Right atrium auricular region (tissue), 2 donors: ENCODE measurements at places on chromosomes 16 and 17. TPM values are rescaled to one million over a fixed set of nuclear protein-coding genes. Genes with fewer than 3 reads are reported as not detected.
A peak's percentile ranks its signal among the peaks of the same experiment; 100 is the strongest.

DNA sequence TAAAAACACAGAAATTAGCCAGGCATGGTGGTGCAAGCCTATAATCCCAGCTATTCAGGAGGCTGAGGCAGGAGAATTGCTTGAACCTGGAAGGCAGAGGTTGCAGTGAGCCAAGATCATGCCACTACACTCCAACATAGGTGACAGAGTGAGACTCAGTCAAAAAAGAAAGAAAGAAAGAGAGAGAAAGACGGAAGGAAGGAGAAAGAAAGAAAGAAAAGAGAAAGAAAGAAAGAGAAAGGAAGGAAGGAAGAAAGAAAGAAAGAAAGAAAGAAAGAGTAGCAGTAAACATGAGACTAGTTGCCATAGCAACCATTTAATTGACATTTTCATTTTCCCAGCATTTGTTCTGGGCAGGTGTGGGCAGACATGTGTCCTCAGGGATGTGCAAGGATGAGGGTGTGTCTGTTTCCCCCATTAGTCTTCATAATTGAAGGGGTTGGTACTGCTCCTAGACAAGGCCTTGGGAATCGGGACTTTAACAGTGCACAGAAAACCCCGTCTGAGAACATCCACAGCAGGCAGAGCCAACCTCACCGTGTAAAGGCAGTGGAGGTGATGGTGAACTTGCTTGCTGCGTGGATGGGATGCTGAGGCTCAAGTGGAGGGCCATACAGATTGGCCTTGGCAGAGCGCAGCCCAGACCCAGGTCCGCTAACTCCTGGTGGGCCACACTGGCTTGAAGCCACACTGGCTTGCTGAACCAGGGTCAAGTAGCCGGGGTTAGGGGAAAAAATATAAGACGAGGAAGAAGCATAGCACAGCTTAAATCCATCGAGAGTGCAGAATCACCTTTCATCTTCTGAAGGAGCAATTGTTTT lies 35.2 kb upstream of the KIFC3 start:
- H3K27me3 ChIP-seq: no peaks in the 10 kb centered on the region
- no peak overlapping the region for H3K27ac ChIP-seq
- H3K36me3 ChIP-seq: no peaks in the 10 kb centered on the region
- no peaks in the 10 kb centered on the region for H3K4me1 ChIP-seq
- no peak for DNase-seq

- no peaks in the 10 kb centered on the region for H3K27me3 ChIP-seq
- no peak overlapping the region for H3K27ac ChIP-seq
- H3K36me3 ChIP-seq: no peaks in the 10 kb centered on the region
- no peaks in the 10 kb centered on the region for H3K4me1 ChIP-seq
- no peak overlapping the region for H3K4me3 ChIP-seq
Measured at GRCh38 chr17:14756479-14756878, 455.6 kb downstream of the HS3ST3B1 start.

DNA sequence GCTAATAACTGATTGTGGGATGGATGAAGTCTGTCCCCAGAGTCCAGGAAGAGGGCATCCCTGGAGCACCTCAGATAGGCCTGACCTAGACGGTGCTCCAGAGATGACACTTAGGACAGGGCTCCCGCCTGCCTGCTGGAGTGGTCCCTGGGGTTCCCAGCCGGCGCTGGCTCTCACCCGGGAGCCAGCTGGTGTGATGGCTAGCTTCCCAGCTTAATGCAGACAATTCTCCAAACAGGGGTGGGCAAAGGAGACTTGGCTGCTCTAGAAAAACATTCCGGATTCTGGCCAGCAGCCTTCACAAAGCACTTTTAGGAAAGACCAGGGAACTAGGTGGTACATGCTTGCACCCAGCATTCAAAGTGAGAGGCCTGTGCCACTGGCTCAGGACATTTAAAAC lies 18.6 kb downstream of the ACE start:
- H3K27me3 ChIP-seq: no peaks in the 10 kb centered on the region
- DNase-seq: no peak
- H3K36me3 ChIP-seq: no peaks in the 10 kb centered on the region
- H3K4me3 ChIP-seq: no peak overlapping the region
- H3K4me1 ChIP-seq: no peaks in the 10 kb centered on the region

GRCh38 chr16:11585460-11586377 lies 1.0 kb downstream of the LITAF start:
- H3K36me3 ChIP-seq: no peaks in the 10 kb centered on the region
- peak overlapping the region; percentile 95 for H3K27ac ChIP-seq
- DNase-seq: peak; percentile 72
- H3K27me3 ChIP-seq: no peaks in the 10 kb centered on the region

- H3K27me3 ChIP-seq: no peaks in the 10 kb centered on the region
- no peaks in the 10 kb centered on the region for H3K36me3 ChIP-seq
- H3K4me3 ChIP-seq: no peak overlapping the region
- no peak for DNase-seq
Measured at GRCh38 chr16:20781697-20782096, 17.9 kb downstream of the ACSM3 start.

GRCh38 chr17:21482189-21482865 lies 106.2 kb downstream of the KCNJ12 start:
- no peak overlapping the region for H3K27ac ChIP-seq
- no peaks in the 10 kb centered on the region for H3K27me3 ChIP-seq
- no peaks in the 10 kb centered on the region for H3K4me1 ChIP-seq

GRCh38 chr16:12917246-12917645 lies 15.8 kb downstream of the SHISA9 start:
- no peak overlapping the region for H3K27ac ChIP-seq
- DNase-seq: no peak
- no peaks in the 10 kb centered on the region for H3K4me1 ChIP-seq

DNA sequence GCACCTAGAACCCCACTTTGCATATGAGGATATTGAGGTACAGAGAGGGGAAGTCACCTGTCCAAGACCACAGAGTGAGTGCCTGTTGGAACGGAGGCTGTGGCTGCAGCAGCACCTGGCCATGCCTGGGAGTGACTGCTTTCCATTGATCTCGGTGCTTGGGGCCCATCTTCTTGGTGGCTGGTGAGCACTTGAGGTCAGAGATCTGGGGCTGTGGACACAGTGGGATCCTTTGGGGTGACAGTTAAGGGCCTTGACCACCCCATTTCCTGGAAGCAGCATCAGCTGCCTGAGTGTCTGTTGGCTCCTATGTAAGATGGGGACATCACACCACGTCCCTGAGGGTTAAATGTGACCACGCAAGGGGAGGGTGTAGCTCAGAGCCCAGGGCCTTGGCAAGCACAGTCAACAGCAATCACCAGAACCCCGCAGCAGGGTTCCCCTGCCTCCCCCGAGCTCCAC lies 111.7 kb downstream of the IRF8 start:
- H3K36me3 ChIP-seq: no peaks in the 10 kb centered on the region
- no peak overlapping the region for H3K4me3 ChIP-seq
- no peaks in the 10 kb centered on the region for H3K27me3 ChIP-seq
- DNase-seq: no peak

DNA sequence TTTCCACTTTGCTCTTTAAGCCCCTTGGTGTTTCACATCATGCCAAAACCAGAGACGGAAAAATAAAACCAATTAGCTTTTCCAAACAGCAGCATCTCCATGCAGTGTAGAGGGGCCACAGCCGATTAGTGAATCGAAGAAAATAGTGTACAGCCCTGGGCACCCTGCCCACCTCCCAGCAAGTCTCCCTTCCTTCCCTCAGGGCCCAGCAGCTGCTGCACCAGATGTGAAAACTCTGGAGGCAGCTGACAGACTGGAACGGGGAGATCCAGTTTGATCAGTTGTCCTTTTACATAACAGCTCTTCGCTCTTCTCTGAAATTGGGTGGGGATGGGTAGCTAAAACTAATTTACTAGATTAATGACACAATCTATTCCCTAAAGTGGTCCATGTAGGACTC lies 19.3 kb downstream of the TMEM11 start:
- peaks cover 25% of the 10 kb centered on the region for H3K4me1 ChIP-seq
- H3K36me3 ChIP-seq: peaks cover 24% of the 10 kb centered on the region

DNA sequence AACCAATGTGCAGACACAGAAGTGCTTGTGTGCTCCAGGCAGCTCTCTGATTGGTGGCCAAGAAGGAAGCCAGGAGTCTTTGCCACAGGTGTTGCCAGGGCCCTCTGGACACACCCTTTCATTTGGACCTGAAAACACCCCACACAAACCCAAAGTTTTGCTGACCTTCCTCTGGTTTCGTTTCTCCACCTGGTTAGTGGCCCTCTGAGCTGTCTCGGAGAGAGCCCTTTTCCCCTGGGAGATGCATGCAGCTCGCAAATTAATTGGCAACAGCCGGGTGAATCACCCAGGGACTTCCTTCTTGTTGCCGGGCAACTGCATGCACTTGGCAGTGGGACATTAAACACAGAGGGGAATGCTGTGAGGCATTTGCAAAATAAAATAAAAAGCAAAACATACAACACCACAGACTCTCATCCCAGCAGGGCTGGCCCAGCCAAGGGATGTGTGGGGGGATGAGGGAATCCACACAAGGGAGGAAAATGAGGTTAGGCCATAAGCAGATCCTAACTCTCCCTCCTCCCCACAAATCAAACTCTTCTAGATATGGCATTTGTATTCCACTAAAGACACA lies 286.6 kb downstream of the SOX9 start:
- DNase-seq: no peak
- no peaks in the 10 kb centered on the region for H3K4me1 ChIP-seq
- H3K27ac ChIP-seq: no peak overlapping the region

DNA sequence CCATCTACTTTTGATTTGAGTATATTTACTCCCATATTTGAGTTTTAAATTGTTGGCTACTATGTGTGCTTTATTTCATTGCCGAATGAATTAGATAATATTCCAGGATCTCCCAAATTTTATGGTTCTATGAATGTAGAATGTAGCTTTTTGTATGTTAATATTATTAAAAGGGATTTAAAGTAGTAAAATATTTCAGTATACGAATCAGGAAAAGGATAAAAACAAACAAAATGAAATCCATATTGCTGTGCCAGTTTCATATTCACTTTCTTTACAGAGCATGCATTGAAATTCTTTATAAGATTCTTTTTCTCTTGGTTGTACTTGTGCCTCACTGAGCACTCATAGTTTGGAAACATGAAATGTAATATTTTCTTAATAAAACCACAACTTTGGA lies 155.1 kb downstream of the CHD9 start:
- peak overlapping the region; percentile 13 for H3K4me3 ChIP-seq
- DNase-seq: no peak
- no peaks in the 10 kb centered on the region for H3K27me3 ChIP-seq
- no peaks in the 10 kb centered on the region for H3K4me1 ChIP-seq
- no peaks in the 10 kb centered on the region for H3K36me3 ChIP-seq

DNA sequence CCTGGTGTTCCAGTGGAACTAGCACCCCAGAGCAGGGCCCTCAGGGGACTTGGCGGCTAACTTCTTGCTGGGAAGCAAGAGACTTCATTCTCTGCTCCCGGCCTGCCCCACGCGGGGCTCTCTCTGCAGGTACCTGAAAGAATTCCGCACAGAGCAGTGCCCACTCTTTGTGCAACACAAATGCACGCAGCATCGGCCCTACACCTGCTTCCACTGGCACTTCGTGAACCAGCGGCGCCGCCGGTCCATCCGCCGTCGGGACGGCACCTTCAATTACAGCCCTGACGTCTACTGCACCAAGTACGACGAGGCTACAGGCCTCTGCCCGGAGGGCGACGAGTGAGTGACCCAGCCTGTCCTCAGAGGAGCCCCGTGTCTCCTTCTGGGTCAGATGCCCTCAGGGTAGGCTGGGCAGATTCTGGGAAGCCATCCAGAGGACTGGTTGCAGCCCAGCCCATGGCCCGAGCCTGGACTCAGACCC lies 25.1 kb downstream of the UNK start:
- H3K27ac ChIP-seq: peak overlapping the region; percentile 83
- H3K4me3 ChIP-seq: no peak overlapping the region
- DNase-seq: no peak
- peaks cover 47% of the 10 kb centered on the region for H3K36me3 ChIP-seq

GRCh38 chr17:7356756-7357155 lies 1.8 kb downstream of the TMEM95 start:
- H3K36me3 ChIP-seq: no peaks in the 10 kb centered on the region
- DNase-seq: no peak
- H3K4me3 ChIP-seq: no peak overlapping the region
- peaks cover 42% of the 10 kb centered on the region for H3K4me1 ChIP-seq
- no peaks in the 10 kb centered on the region for H3K27me3 ChIP-seq
- H3K27ac ChIP-seq: peak overlapping the region; percentile 19

DNA sequence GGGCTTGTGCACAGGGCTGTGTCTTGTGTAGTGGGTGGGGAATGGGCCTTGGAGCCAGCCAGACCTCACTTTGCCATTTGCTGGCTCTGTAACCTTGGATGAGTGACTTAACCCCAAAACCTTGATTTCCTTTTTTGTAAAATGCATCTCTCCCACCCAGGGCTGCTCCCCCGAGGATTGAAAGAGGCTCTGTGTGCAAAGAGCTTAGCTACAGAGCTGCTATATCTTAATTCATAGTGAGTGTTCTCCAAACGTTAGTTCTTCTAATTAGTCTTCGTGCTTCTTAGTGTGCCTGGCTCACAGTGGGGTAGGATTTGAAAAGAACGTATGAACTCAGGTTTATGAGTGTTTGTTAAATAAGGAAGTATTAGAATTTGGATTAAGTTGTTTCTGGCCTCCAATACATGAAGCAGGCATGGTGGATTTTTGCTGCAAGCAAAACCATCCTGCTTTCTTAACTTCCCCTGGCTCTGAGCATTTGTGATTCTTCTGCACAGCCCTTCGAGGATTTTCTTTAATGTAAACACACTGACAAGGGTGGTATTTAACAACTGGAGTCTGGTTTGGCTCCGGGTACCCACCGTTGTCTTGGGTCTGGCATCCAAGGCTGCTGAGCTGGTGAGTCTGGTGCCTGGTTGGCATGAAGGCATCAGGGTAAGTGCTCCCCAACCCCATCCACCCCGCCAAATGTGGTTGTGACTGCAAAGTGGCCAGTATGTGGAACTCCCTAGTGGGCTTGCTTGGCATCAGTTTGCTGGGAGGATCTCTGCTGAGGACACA lies 29.7 kb downstream of the KSR1 start:
- no peaks in the 10 kb centered on the region for H3K27me3 ChIP-seq
- no peak overlapping the region for H3K4me3 ChIP-seq
- no peak overlapping the region for H3K27ac ChIP-seq
- H3K36me3 ChIP-seq: no peaks in the 10 kb centered on the region
- DNase-seq: no peak

GRCh38 chr16:84048270-84048669 lies 5.7 kb upstream of the SLC38A8 start:
- no peaks in the 10 kb centered on the region for H3K27me3 ChIP-seq
- no peak for DNase-seq
- no peak overlapping the region for H3K4me3 ChIP-seq
- H3K36me3 ChIP-seq: peaks cover 8% of the 10 kb centered on the region
- H3K4me1 ChIP-seq: no peaks in the 10 kb centered on the region

- no peaks in the 10 kb centered on the region for H3K27me3 ChIP-seq
- H3K36me3 ChIP-seq: no peaks in the 10 kb centered on the region
- no peaks in the 10 kb centered on the region for H3K4me1 ChIP-seq
- H3K4me3 ChIP-seq: no peak overlapping the region
- no peak overlapping the region for H3K27ac ChIP-seq
Measured at GRCh38 chr16:77359065-77359502, 75.8 kb downstream of the ADAMTS18 start.

- no peaks in the 10 kb centered on the region for H3K27me3 ChIP-seq
- DNase-seq: no peak
- no peaks in the 10 kb centered on the region for H3K36me3 ChIP-seq
- no peak overlapping the region for H3K4me3 ChIP-seq
- H3K4me1 ChIP-seq: no peaks in the 10 kb centered on the region
Measured at GRCh38 chr16:64830653-64831052, 291.2 kb downstream of the CDH11 start.

KRT25 gene
- not detected for total RNA-seq

MSI2 gene
- total RNA-seq: 41.1 TPM

KIF2B gene
- total RNA-seq: not detected

NOD2 gene
- total RNA-seq: 0.44 TPM

NRN1L gene
- not detected for total RNA-seq

PRAC2 gene
- not detected for total RNA-seq

SLC16A13 gene
- total RNA-seq: 0.70 TPM

DHRS7C gene
- total RNA-seq: 201 TPM

ALOX12B gene
- total RNA-seq: 0.43 TPM

CDH3 gene
- total RNA-seq: 1.7 TPM

DOC2A gene
- not detected for total RNA-seq
